Stomach (tissue), 19 donors: ENCODE measurements at places on chromosomes 12 and 14. TPM values are rescaled to one million over a fixed set of nuclear protein-coding genes. Genes with fewer than 3 reads are reported as not detected.

The OR4K5 gene
- total RNA-seq: not detected

The SLC38A1 gene
- total RNA-seq: 52.5 TPM

The CCDC38 gene
- not detected for total RNA-seq

The KRT6C gene
- total RNA-seq: 0.43 TPM

The SSPN gene
- total RNA-seq: 3.5 TPM

The TBX3 gene
- total RNA-seq: 5.7 TPM

The TTC9 gene
- not detected for total RNA-seq

DNA sequence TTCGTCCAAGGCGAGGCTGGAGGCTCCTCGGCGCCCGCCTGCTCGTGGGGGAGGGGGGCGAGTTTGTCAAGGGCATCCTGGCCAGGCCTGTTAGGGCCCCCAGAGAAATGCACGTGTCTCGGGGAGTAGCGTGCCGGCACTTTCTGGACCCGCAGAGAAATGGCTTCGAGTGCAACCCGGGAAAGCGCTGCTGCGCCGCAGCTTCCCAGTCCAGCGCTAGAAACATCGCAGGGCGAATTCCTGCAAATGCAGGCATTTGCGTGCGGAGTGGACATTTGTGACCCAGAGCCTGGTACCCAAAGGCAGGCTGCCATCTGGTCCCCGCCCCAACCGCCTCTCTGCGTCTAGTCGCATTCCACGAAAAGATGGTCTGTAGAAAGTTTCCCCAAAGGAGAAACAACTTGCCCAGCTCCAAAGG lies 756 bp downstream of the LGR5 start:
- DNase-seq: peak; percentile 48

GRCh38 chr12:92879698-92880322 lies 49.3 kb downstream of the EEA1 start:
- DNase-seq: no peak

DNA sequence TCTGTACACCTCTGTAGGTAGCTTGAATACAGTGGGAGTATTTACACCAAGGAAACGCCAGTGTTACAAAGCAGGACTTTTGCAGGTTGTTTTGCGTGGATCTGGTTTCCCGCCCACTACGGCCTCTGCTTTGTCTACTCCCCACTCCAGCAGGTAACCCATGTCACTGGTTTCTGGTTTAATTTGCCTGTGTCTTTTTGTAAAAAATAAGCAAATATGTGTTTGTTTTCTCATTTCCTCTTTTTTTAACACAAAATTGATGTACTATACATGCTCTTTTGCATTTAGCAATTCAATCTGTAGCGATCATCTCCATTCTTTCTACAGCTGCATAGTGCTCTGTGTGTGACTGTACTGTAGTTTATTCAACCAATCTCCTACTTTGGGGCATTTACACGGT lies 43.4 kb upstream of the SCN8A start:
- no peak for DNase-seq

GRCh38 chr12:53098354-53098981 lies 1.0 kb downstream of the IGFBP6 start:
- DNase-seq: peak; percentile 58

- DNase-seq: no peak
Observed at GRCh38 chr14:32594766-32595165, 265.7 kb downstream of the AKAP6 start.

GRCh38 chr14:28755198-28755815 lies 11.3 kb upstream of the FOXG1 start:
- no peak for DNase-seq

GRCh38 chr12:2229661-2230539 lies 177.1 kb downstream of the CACNA1C start:
- DNase-seq: no peak

DNA sequence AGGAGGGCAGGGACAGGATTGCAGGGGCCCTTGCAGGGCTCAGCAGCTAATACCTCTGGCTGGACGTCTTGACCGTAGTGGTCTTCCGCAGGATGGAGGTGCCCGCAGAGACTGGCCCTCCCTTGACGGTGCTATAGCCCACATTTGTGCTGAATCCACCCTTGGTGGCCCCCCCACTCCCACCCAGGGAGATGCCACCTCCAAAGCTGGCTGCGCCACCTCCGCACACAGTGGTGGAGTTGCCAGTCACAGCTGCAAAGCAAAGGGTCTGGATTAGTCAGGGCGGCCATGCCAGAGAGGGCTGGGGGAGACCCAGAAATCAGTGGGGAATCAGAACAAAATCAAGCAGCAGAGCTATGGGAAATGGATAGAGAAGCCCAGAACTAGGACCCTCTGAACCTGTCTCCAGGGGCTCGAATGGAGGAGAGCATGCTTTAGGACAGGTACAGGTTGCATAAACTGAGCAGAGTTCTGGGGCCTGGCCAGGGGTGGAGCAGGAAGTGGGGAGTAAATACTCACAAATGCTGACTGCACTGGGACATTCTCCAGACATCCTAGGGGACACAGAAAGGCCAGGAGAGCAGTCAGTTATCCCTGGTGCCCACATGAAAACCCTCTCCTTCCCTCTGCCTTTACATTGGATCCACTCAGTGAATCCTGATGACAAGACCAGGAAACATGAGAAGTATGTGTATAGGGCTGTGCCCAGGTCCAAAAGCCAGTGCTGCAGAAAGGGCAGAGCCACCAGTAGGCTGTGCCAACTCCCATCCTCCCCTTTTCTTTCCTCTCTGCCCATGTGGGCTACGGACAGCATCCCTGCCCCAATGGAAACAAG lies 8.1 kb upstream of the KRT4 start:
- no peak for DNase-seq

DNA sequence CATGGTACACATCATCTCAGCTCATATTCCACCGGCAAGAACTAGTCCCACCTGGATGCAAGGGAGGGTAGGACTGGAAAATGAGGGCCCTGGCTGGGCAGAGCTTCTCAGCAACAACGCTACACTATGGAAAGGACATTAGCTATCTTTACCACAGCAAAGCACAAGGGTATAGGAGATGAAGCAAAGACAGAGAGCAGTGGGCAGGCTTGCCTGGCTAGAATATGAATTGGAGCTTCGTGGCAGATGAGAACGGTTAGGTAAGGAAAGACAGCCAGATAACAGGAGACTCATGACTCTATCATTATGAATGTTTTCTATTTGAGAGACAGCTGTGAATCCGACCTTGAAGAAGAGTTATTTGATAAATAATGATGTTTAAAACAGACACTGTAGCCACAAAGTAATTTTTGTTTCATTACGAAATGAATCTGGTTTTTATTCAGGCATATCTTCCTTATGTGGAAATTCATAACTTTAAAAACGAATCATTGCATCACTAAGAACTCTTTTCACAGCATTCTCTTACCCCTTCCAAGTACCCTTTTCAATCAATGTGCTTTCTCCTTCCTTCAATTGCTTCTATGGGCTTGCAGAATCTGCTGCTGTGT lies 59.1 kb upstream of the PCED1B start:
- no peak for DNase-seq

- DNase-seq: no peak
Observed at GRCh38 chr12:77045183-77045582, 20.2 kb downstream of the E2F7 start.

GRCh38 chr12:94829552-94829951 lies 173.9 kb downstream of the NDUFA12 start:
- DNase-seq: no peak

DNA sequence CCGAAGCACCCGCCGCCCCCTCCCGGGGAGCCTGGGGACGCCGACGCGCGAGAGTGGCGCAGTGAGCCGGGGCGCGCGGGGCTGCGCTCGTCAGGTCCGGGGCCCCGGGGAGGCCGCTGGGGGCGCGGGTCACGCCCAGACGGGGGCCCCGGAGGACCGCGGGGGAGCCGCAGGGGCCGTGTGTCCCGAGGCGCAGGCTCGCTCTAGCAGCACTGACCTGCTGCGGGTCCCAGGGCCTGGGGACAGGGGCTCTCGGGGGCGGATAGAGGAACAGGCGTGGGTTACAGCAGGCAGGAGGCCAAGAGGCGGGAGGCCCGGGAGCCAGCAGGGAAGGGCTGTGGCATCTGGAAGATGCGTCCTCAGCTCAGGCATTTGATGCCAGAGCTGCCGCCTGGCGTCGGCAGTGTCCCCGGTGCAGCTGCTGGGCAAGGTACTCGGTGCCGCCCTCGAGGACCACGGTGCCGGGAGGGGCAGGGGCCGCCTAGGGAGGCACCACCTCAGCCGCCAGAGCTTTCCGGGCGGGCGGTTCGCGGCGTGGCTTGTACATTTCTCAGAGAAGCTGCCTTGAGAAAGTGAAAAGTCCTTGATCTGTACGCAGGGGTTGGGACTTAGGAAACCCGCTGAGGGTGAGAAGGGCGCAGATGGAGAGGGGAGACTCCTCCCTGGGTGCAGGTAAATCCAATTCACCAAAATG lies 1.2 kb downstream of the WNT5B start:
- DNase-seq: peak; percentile 75

- DNase-seq: no peak
Observed at GRCh38 chr12:27790179-27790578, 10.1 kb upstream of the MANSC4 start.

GRCh38 chr12:122298071-122298748 lies 31.9 kb upstream of the VPS33A start:
- no peak for DNase-seq
